Cortex of kidney (tissue), 1 donor: ENCODE measurements at places on chromosomes 6 and 20.

DNA sequence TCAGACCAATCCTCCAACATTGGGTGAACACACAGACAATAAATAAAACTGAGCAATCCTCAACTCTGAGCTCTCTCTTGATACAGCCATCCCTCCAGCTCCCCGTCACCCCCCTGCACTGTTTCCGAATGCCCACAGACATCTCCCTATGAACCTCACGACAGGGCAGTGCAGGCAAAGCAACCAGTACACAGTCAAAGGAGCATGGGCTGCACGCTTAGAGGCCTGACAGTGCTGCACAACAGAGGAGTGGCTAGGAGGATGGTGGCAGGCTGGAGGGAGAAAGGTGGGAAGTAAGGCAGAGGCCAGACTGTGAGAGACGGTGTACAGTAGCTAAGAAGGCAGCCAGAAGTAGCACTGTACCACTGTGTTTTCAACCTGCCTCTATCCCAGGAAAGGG is 24.0 kb downstream of the FYN start:
- no peak for DNase-seq

DNA sequence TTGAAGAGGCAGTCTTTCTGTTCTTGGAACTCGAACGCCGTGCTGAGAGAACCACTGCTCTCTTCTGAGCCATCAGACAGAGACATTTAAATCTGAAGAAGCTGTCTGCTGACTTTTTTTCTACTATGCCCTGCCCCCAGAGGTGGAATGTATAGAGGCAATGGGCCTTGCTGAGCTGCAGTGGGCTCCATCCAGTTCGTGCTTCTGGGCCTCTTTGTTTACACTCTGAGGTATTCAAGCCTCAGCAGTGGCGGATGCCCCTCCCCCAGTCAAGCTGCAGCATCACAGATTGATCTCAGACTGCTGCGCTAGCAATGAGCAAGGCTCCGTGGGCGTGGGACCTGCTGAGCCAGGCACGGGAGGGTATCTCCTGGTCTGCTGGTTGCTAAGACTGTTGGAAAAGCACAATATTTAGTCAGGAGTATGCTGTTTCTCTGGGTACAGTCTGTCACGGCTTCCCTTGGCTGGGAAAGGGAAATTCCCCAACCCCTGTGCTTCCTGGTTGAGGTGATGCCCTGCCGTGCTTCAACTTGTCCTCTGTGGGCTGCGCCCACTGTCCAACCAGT is 526.8 kb downstream of the CD109 start:
- DNase-seq: no peak

GRCh38 chr6:163825033-163825432 is 410.5 kb downstream of the QKI start:
- DNase-seq: no peak

DNA sequence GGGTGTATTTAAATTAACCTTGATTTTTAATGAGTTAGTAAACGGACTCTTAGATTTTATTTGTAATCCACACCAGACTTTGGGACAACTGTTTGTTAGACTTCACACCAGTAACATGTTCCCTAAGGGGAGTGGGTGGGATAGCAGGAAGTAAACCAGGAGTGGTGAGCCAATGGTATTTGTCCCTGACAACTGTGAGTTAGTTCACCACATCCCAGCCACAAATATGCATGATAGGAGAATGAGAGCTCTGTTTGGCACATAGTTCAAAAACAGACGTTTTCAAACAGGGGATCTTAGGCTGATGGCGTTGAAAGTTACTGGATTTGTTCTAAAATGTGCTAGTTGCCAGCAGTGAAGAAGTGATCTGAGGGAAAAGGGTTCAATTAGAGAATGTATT is 18.7 kb upstream of the COL10A1 start:
- DNase-seq: no peak
